Chondrocyte (in vitro differentiated cells): ENCODE measurements at places on chromosomes 5 and 9. TPM values are rescaled to one million over a fixed set of nuclear protein-coding genes. Genes with fewer than 3 reads are reported as not detected.

DNA sequence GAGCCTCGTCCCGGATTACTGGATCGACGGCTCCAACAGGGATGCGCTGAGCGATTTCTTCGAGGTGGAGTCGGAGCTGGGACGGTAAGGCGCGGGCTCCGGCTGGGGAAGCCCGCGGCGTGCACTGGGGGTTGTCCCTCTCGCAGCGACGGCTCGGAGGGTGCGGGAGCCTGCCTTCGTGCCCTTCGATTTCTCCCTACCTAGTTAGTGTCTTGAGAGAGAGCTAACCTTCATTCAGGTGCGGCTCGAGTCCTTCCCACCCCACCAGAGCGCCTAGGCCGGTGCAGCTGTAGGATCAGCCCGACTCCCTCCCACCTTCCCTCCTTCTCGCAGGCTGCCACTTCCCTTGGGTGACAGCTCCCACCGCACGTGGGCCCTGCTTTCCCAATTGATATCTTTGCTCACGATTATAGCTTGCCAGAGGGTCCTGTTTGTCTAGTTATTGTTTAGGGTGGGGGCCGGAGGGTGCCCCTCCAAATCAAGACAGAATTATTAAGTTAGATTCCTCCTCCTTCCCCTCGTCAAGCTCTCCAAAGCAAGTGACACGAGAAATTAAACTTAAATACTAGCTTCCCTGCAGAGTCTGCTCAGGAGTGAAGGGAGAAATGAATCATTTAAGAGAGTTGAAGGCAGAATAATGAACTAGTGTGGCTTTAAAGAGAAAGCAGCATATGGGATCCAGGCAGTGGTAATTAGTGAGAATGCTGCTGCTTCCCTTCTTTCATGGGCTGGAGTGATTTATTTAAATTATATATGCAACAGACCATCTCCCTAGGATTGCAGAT, 569 bp downstream of the CAMK4 start:
- peak; percentile 69 for DNase-seq
- peaks cover 28% of the 10 kb centered on the region for H3K27me3 ChIP-seq
- peaks cover 3% of the 10 kb centered on the region for H3K36me3 ChIP-seq
- H3K27ac ChIP-seq: no peak overlapping the region

DNA sequence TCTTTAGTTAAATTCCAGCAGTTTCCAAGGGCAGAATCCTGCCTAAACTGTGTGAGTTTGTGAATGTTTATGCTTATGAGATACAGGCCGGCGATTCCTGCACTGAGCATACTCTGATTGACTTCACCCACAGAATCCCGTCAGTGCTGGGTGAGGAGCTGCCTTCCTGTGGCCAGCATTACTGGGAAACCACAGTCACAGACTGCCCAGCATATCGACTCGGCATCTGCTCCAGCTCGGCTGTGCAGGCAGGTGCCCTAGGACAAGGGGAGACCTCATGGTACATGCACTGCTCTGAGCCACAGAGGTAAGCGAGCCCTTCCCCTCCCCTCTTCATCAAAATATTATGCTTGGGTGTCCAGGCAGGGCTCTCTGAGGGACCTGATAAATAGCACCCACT, 103.7 kb downstream of the CMYA5 start:
- H3K27me3 ChIP-seq: no peaks in the 10 kb centered on the region
- DNase-seq: no peak
- peaks cover 4% of the 10 kb centered on the region for H3K4me1 ChIP-seq
- no peak overlapping the region for H3K27ac ChIP-seq
- peaks cover 2% of the 10 kb centered on the region for H3K36me3 ChIP-seq

The BARHL1 gene
- total RNA-seq: not detected in 3 replicates

- no peak for DNase-seq
- H3K27ac ChIP-seq: peak overlapping the region; percentile 98
- peak overlapping the region; percentile 91 for H3K4me3 ChIP-seq
- no peaks in the 10 kb centered on the region for H3K27me3 ChIP-seq
Observed at GRCh38 chr9:113219186-113219936, 1.7 kb downstream of the FKBP15 start.

- peaks cover 62% of the 10 kb centered on the region for H3K4me1 ChIP-seq
- no peaks in the 10 kb centered on the region for H3K27me3 ChIP-seq
- no peak overlapping the region for H3K4me3 ChIP-seq
- no peaks in the 10 kb centered on the region for H3K36me3 ChIP-seq
- H3K27ac ChIP-seq: no peak overlapping the region
Observed at GRCh38 chr5:169697511-169697890, 60.4 kb downstream of the DOCK2 start.

The PHF24 gene
- 0.30 to 1.0 TPM in 2 of 3 replicates, not detected in the other for total RNA-seq
